Neuronal stem cell (in vitro differentiated cells): ENCODE measurements at places on chromosomes 3 and 15.

GRCh38 chr3:111715911-111716523, 120.9 kb upstream of the ZBED2 start:
- DNase-seq, result no peak

DNA sequence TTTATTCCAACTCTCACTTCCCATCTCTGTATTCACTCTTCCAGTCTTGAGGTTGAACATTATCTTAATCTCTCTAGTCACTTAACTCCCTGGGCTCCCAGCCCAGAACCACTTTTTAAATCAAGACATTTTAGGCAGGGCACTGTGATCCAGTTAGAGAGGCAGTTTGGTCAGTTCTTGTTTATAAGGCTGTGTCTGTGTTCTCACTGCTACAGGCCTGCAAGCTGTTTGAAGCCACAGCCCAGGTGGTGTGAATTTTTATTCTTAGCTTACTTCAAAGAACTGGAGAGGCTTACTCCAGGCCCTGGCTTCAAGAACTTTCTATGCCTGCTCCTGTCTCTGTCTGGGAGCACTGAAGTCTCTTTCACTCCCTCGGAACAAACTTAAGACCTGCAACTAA, 906.1 kb downstream of the CADM2 start:
- no peak for DNase-seq

DNA sequence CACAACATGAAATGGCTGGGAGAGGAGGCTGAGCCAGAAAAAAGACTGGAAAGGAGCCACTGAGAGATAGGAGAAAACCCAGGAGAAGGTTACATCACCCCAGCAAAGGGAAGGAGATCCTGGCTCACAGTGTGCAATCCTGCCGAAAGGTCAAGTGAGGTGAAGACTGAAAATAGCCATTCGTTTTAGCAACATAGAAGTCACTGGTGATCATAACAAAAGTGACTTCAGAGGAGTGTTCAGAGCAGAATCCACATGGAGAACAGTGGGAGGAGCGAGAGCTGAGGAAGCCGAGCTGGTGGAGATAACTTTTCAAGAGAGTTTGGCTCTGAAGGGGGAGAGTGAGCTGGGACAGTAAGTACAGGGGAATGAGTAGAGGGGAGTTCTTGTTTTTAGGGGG, 5.4 kb upstream of the HEG1 start:
- DNase-seq, result no peak

- no peak for DNase-seq
Observed at GRCh38 chr3:115975353-115975752, 352.0 kb downstream of the GAP43 start.

DNA sequence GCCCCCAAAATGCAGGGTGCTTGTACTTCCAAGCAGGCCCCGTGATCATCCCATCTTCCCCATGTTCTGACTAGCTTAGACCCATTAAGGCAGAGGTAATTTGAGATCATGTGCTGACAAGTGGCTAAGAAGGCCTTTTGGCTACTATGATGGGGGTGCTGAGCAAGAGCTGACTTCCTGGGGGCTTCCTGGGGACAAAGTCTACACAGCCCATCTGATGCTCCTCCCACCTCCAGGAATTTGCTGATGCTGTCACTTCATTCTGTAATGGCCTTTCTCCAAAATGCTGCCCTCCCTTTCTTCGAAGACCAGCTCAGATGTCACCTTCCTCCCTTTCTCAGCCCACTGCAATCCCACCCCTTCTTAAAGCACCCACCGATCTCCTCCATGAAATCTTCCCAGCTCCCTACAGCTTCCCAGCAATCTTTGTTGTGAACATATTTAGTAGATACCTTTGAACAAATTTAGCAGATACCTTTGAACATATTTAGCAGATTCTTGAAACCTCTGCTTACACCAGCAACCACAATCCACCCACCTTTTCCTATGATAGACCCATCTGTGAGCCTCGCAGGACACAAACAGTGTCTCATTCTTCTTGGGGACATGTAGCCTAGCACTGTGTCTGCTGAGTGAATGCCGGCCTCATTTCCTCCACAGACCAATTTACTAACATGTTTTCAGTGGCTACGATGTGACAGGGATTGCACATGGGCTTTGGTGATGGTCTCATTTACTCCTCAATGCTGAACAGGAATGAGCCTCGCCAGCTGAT, 223.3 kb downstream of the EPHB1 start:
- no peak for DNase-seq

- no peak for DNase-seq
Observed at GRCh38 chr3:127588806-127589577, 1.5 kb downstream of the TPRA1 start.

- DNase-seq, result no peak
Observed at GRCh38 chr3:84567796-84568195, 391.0 kb upstream of the CADM2 start.

GRCh38 chr15:98805434-98806274, 157.3 kb downstream of the IGF1R start:
- DNase-seq, result no peak

GRCh38 chr3:105836533-105836932, 32.3 kb downstream of the CBLB start:
- DNase-seq, result no peak

- DNase-seq, result no peak
Observed at GRCh38 chr15:70907784-70908471, 15.3 kb downstream of the LRRC49 start.

DNA sequence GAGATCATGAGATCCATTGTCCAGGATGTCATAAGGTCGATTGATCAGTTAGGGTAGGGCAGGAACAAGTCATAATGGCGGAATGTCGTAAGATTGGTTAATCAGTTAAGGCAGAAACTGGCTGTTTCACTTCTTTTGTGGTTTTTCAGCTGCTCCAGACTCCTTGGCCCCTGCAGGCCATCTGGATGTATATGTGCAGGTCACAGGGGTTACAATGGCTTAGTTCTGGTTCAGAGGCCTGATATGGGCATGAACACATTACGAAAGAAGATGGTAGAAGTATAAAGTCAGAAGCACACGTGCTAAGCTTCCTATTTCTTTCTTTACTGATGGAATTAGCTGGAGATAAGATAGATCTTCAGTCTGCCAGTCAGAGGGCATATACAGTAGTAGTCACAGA, 315.4 kb upstream of the LRRC3B start:
- no peak for DNase-seq

DNA sequence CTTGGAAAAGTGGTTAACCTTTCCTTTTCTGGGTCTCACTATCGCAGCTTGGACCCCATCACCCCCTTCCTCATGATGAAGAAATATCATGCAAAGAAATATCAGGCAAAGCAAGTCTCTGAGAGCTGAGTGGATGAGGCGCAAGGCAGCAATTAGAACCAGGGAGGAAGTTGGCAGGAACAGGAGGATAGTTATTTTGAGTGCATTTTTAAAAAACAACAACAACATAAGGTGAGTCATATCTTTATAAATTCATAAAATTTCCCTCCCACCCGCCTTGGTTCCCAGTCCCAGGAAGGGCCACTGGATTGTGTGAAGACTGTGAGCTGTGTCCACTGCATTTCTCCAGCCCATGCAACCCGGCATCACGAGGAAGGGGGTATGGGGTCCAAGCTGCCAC, 316.9 kb upstream of the TLE3 start:
- DNase-seq, result no peak

DNA sequence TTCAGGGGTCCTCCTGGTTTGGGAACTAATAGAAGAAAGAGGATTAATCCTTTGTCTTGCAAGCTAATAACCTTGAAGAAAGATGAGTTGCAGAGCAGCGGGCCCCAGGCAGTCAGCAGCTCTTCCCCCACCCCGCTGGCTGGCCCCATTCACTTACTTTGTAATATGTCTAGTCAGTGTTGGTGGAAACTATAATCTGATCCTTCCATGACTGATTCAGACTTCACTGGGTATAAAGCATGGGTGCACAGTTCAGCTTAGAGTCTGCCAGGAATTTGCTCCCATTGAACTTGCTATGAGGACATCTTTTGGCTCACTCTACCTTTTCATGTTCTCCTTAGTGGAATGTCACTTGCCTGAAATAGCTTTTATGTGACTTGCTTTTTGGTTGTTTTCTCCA, 117.7 kb downstream of the CCNL1 start:
- DNase-seq, result no peak

DNA sequence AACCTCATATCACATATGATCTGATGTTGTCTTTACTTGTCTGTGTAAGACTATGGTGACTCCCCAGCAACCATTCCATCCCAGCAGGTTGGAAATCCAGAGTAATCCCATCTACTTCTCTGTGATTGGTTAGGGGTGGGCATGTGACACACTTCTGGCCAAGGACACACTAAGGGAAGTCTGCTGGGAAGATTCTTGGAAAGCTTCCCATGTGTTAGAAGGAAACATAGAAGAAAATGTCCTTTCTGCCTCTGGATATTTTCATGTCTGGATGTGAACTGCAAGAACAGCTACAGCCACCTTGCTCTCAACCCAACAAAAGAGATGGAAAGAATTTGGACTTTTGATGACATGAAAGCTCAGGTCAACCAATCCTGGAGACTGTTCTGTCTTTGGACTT, 2.6 kb upstream of the UBE2Q2 start:
- DNase-seq, result no peak

GRCh38 chr15:61064651-61065050, 164.5 kb downstream of the RORA start:
- no peak for DNase-seq
